ENCODE measurements at places on chromosomes 4 and X. TPM values are rescaled to one million over a fixed set of nuclear protein-coding genes. Genes with fewer than 3 reads are reported as not detected.

The SPANXN3 gene
- total RNA-seq: not detected

The CNKSR2 gene
- 10.4 TPM for total RNA-seq

The TCEAL2 gene
- 10.3 TPM for total RNA-seq

The EGF gene
- not detected for total RNA-seq

DNA sequence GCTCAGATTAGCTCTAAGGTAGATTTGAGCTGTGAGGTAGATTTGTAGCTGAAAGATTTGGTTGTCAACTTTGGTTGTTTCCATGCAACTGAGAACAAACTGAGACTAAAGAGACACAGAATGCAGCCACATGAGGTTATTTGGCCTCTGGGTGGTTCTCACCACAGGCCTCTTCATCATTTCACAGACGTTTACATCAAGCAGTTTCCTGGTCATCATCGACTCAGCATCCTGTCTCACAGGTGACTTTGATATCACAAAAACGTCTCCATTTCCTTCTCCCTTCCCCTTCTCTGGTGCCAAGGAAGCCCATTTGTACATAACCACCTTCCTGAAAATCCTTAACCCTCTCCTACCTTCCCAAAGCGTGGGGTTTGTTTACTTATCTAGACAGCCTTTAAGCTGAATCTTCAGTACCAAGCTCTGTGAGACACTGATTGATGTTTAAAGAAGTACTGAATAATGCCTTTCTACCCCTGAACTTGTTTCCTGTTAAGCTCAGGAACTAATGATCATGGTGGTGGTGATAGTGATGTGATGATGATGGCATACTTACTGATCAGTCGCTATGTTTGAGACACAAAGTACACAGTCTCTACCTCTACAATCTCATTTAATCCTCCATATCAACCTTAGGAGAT lies 81.9 kb downstream of the FAM114A1 start:
- DNase-seq: no peak

DNA sequence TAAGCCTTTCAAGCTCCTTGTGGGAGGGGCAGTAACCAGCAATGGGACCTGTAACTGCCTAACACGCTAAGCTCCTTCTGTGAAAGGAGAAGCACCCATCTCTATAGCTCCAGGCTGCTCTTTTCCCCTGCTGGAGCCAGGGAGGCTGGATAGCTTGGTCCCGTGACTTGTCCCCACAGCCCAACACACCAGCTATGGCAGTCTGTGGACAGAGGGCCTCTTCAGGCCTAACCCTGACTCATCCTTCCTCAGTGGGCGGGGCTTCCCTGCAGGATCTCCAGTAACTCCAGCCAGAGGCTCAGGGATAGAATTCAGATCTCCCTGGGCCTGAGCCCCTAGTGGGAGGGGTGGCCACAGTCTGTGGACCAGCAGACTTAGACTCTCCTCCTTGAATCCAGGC lies 1290.1 kb downstream of the PCDH7 start:
- no peak for DNase-seq

DNA sequence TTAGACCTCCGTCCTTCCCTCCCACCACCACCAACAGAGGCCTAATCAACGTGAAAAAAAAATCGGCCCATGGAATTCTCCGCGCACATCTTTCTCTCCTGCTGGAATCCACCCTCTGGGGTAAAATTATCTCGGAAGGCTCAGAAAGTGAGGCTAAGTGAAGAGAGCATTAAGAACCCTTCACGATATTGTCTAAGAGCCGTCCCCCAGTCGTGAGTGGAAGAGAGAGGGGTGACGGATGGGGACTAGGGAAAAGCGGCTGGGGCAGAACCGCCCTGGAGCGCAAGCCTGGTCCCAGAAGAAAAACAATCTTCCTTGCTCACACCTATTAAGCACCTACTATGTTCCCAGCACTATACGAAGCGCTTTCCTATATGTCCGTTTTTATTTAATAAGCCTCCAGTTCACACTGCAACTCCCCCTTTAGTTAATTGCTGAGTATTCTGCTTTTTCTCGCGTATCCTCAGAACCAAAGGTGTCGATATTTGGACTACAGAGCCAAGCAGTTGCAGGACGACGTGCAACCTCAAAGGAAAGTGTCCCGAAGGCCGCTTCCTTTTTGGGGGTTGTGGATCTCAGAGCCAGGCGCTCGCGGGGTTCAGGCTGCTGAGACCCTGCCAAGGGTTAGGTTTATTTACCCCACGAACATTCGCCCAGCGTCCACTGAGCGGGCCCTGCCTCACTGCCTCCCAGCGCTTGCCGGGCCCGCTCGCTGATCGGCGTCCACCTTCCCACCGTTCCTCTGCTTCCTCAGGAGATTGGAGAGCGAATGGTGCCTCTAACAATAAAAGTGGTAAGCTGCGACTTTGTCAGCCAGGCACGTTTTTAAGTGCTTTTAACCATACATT lies 889 bp downstream of the MGARP start:
- DNase-seq: no peak

DNA sequence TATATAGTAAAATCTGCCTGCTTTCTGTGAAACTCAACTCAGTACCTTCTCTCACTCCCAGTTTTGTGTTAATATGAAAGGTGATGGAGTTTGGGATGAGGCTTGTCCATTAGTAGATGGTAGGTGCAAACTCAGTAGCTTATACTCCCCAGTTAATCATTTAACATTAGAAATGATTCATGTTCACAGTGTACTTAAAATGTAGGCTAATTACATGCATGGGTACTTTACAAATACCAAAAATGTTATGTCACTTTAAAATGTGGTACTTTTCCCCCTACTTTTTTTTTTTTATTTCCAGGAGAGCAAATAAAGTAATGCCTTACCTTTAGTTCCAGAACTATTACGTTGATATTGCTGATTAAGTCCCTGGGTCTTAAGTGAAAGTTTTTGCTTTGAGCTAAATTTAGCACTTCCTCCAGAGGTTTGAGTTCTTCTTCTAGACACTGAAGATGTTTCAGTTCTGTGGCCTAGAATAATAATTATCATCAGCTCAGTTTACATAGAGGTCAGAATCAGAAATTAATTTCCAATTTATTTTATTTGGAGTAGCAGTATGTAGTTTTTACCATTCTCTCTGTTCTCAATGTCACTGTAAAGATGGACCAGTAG lies 3.0 kb downstream of the IL2 start:
- DNase-seq: no peak

DNA sequence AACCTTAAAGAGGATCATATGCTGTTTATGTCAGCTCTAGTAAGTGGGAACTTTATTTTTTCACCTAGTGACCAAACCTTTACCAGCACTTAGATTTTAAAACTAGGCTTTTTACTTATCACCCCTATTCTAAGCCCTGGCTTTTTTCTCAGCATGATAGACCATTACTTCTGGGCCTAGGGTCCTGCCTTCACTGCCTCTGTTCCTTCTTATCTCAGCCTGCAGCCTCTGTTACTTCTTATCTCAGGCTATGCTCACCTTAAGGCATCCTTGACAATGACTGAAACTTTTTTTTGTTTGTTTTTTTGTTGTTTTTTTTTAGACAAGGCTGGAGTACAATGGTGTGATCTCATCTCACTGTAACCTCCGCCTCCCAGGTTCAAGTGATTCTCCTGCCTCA lies 59.6 kb downstream of the TMEM154 start:
- DNase-seq: no peak

DNA sequence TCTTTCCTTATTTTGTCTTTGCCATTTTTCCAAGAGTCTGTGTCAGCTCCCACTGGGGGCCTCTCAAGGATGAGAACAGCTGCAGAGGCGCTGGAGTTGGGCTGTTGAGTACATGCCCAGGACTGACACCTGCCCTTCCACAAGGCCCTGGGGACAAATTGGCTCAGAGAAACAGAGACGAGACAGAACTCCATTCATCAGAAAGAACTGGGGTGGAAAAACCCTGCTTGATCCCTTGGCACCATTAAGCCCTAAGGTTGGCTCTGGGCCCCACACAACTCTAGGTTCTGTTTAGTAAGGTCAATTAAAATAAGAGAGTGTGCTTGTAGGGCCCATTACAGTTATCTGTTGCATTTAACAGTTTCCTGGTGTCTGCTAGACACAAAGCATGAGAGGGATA lies 63.6 kb downstream of the DCX start:
- DNase-seq: no peak

GRCh38 chr4:107593230-107593629 lies 126.8 kb downstream of the PAPSS1 start:
- no peak for DNase-seq

- DNase-seq: no peak
Measured at GRCh38 chr4:160819791-160820190, 1344.0 kb downstream of the FSTL5 start.

- DNase-seq: no peak
Measured at GRCh38 chr4:172686021-172686420, 482.6 kb upstream of the GALNT7 start.
